ENCODE measurements at places on chromosomes 1 and 21.

GRCh38 chr1:93521618-93522017 lies 73.7 kb downstream of the FNBP1L start:
- H3K36me3 ChIP-seq = peaks cover 28% of the 10 kb centered on the region
- peaks cover 4% of the 10 kb centered on the region for H3K4me1 ChIP-seq
- no peak overlapping the region for H3K4me3 ChIP-seq
- no peak overlapping the region for H3K27ac ChIP-seq
- H3K27me3 ChIP-seq = no peaks in the 10 kb centered on the region

DNA sequence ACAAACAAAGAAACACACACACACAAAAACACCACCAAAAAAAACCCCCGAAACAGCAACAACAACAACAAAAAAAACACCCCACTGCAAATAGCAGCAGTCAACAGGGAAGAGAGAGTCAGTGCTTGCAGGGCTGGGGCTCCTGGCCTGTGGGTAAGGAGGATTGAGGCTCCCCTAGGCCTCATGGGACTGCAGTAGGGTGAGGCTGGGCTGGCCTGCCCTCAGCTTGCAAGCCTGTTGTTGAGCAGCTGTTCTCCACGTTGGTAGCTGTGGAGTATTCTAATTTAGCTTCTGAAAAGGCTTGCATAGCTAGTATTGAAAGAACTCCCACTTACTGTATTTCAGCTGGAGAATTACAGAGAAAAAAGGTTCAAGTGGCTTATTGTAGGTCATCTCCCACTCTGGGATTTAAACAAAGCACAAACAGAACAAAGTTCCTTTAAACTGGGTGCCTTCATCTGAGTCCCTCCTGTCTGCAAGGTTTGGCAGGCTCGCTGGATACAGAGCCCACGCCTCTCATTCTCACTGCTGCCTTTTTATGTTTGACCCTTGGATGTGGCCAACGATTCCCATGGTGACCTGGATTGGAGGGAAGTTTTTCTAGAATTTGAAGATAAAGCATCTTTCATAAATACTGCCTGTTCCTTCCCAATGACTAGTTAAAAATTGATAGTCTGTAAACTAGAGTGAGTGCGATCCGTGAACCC lies 247.2 kb downstream of the KIF26B start:
- no peak overlapping the region for H3K4me3 ChIP-seq
- no peaks in the 10 kb centered on the region for H3K27me3 ChIP-seq
- no peak overlapping the region for H3K27ac ChIP-seq
- DNase-seq = no peak

- H3K4me1 ChIP-seq = peaks cover 51% of the 10 kb centered on the region
- no peak overlapping the region for H3K27ac ChIP-seq
- H3K36me3 ChIP-seq = no peaks in the 10 kb centered on the region
- H3K4me3 ChIP-seq = no peak overlapping the region
- DNase-seq = no peak
Measured at GRCh38 chr1:214416417-214416816, 135.0 kb downstream of the PTPN14 start.

DNA sequence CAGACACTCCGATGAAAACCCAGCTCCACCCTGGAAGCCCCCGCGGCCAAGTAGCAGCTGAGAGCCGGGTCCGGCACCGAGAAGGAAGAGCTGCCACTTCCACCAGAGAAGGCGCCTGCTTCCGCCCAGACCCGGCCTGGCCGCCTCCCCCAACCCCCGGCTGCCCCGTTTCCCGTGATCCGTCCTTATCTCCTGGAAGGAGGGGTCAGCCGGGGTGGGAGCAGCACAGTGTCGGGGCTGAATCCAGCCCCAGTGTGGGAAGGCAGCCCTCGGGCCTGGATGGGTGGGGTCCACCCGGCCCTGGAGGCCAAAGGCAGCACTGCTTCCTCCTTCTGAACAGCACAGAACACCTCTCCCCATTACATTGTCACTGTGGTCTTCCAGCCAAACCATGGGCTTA lies 69.4 kb downstream of the MEGF6 start:
- no peak for DNase-seq
- no peaks in the 10 kb centered on the region for H3K27me3 ChIP-seq
- H3K4me3 ChIP-seq = no peak overlapping the region
- peaks cover 18% of the 10 kb centered on the region for H3K4me1 ChIP-seq
- no peak overlapping the region for H3K27ac ChIP-seq
